Activated CD8-positive, alpha-beta memory T cell treated with anti-CD3 and anti-CD28 coated beads for 4 hours (primary cell): ENCODE measurements at places on chromosomes 1 and 21.

- DNase-seq: no peak
These were observed 52.5 kb upstream of the PPM1J start for GRCh38 chr1:112767646-112768045.

DNA sequence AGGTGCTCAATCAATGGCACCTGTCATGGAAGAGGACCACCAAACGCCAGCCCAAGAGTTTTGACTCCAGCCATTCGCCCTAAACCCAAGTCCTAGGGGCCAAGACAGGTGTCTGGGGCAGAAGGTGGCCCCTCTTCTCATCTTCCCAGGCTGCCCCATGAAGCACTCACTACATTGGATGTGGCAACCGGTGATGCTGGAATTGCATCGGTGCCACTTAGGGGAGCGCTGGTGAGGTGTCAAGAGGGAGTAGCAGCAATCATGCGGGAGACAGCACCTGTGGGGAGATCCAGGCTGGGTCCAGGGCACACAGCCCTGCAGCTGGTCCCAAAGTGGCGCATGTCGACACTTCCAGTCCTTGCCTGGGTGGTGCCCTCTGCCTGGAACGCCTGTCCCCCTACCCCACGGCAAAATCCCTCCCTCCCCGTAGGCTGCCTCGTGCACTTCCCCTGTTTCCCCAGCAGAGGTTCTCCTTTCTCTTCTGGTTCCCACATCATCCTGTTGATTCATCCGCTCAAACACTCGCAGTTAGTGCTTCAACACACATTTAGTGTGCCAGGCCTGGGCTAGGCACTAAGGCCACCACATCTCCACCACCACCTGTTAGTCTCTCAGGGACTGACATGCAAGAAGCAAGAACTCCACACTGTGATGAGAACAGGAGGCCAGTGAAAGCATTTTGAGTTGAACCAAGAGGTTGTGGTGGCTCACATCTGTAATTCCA, 18.5 kb downstream of the PLA2G2D start:
- DNase-seq: no peak

DNA sequence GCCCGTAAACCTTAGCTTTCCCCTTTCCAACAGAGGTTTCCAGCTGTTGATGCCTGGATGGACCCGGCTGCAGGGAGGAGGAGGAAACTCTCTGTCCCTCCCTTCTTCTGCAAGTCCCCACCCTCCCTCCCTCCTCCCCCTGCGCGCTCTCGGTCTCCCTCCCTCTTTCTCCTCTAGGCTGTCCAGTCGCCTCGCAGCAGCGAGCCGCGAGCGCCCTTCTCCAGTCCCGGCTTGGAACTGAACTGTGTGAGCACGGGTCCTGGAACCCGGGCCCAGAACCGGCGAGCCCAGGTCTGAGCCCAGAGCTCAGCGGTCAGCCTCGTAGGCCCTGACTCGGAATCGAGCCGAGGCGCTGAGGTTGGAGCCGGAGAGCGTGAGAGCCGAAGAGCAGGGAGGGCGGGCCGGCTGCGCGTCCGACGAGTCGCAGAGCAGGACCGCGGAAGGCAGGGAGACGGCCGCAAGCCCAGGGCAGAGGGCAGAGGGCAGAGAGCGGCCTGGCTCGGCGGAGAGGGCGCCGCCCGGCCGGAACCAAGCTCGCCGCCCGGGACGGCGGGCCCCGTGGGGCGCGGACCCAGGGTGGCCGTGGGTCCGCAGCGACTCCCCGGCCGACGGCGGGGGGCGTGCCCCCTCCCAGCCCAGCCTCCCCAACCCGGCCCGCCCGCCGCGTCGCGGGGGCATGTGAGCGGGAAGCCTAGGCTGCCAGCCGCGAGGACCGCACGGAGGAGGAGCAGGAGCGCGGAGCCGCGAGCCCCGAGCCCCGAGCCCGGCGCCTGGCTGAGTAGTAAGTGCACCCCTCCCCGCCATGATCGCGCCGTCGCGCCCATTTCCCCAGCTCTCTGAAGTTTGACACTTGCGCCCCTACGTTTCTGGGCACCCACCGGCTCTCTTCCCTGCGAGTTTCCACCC, at the start of gene SOX13:
Gene SOX13, plus strand, starts transcription at position 185 of the 906 bp plus-strand sequence. CDS start 39,801 bp downstream, outside the sequence.
- no peak for DNase-seq

DNA sequence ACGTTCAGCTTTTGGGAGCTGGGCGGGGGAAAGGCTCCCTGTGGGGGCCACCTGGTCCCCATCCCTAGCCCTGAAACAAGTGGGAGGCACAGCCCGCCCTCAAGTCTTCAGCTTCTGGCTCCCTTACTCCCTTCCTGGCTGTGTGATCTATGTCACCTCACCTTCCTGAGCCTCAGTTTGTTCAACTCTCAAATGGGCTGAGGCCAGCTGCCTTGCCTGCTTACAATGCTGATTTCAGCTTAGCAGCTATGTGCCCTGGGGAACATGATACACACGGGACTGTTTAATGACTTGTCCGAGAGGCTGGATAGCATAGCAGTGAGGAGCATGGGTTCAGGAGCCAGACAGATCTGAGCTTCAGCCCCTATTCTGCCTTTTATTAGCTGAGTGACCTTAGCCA, 19.3 kb downstream of the GRHL3 start:
- DNase-seq: no peak

GRCh38 chr1:59007429-59007819, 223.6 kb upstream of the JUN start:
- no peak for DNase-seq

DNA sequence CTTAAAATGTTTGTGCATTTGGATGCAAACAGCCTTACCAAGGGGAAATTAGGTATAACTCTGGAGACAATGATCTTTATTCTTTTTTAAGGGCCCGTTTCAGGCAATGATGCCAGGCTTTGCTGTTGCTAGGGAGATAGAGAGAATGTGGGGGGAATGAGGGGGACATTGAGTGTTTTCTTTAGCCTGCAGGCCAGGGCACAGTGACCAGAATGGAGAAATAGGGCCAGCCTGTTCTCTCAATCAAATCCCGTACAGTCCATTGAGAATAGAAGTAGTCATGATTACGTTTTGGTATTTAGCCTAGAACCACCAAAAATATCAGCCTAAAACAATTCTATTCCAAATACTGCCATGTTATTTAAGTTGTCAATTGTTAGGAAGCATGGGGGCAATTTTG, 49.0 kb downstream of the RGS7 start:
- DNase-seq: no peak

DNA sequence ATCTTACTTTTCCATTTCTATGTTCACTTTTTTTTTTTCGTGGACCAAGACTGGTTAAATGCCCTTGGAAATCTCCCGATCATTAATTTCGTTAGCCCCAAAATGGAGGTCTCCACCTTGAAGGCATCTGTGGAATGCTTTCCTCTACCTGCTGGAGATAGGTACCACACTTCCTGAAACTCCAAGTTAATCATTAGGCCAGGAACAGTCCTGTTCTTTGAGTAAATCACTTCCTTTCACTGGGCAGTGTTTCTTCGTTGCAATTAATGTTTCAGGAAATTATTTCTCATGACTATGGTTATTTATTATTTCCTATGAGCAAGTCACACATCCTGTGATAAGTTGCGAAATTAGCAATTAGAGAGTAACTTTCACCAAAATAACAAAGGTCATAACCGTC, 225.2 kb upstream of the LYPLAL1 start:
- no peak for DNase-seq

DNA sequence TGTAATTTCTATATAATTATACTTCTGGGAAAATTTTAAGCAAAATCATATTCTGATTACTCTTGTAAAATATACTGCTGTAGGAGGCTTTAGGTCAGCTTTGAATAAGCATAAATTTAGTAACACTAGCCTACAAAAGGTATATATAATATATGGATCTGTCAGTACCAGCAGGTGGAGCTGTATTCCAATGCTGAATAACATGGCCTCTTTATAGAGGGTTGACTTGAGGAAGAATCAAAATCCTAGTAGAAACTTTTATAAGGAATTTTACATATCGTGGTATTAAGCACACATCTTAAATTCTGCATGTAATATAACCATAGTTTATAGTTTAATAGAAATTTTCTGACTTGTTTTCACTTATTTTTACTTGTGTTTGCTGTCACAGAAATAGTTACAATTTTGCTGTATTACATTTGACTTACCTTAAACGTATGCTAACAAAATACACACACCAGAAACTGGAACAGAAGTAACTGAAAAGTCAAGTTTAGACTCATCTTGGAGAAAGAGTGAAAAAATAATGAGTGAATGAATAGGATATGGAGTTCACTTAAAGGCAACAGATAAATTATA, 79.3 kb downstream of the HMCN1 start:
- DNase-seq: no peak

DNA sequence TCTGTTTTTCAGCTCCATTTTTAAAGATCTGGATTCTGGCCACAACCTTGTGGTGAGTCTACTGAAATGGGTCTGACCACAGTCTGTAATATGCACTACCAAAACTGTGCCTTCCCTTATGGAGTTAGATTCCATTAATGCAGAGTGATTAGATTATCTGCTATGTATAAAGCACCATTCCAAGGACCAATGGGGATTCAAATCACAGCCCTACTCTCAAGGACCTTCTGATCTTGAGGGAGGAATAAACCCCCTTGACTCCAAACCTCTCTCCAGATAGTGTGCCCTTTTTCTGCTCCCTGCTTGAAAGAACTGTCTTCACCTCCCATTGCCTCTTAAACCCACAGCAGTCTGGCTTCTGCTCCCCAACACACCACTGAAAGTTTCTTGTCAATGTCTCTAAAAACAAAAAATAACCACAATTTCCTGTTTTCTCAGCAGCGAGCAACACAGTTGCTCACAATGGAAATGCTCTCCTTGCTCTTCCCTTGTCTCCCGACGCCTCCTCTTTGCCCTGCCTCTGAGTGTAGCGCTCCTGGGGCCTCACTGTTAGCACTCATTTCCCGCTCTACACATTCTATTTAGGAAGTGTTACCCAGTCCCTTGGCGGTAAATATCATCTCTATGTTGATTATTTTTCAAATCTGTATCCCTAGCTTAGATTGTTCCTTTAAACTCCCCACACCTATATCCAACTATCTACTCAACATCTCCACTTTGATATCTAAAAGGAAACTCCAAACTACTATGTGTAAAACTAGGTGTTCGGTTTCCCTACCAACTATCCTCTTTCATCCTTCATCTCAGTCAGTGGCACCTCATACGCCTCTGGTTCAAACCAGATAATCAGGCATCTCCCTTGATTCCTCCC, 13.6 kb downstream of the PCNX2 start:
- DNase-seq: no peak
